ENCODE measurements at places on chromosomes 7 and 10. TPM values are rescaled to one million over a fixed set of nuclear protein-coding genes. Genes with fewer than 3 reads are reported as not detected.

DNA sequence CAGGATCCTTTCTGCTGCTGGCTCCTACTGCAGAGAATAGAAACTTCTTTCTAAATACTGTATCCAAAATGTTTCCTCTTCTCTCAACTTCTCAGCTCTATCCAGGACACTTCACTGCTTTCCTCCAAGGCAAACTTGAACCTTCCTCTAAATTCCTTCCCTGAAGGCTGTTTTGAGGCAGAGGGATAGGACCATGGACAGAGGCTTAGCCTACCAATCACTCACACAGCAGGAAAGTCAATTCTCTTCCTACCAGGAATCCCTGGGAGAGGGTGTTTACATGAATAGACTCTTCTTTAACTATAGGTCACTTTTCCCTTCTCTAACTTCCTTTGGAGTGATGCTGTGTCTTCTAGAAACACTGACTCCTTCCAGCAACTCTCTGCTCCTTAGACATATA is 115.6 kb upstream of the MKLN1 start:
- no peaks in the 10 kb centered on the region for H3K36me3 ChIP-seq
- no peaks in the 10 kb centered on the region for H3K27me3 ChIP-seq
- no peak overlapping the region for H3K4me3 ChIP-seq
- no peaks in the 10 kb centered on the region for H3K4me1 ChIP-seq
- no peak for DNase-seq
- no peak overlapping the region for H3K27ac ChIP-seq

DNA sequence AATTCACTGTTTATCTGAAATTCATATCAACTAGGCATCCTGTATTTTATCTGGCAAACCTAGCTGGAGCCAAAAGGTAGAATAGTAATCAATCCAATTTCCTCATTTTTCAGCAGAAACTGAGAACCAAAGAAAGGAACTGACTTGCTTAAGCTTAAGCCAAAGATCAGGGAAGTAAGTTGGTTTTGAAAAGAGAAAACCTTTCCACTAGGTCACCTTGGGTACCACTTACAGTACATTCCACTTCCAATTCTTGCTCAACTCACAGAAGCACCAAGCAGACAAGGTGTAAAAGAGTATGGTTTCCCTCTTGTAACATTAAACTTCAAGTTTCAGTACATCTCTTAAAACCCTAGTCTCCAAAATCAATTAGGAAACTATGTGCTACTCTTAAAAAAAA is 79.6 kb downstream of the ZFAND4 start:
- H3K27me3 ChIP-seq = no peaks in the 10 kb centered on the region
- peak overlapping the region; percentile 91 for H3K4me3 ChIP-seq
- peaks cover 14% of the 10 kb centered on the region for H3K4me1 ChIP-seq
- peaks cover 14% of the 10 kb centered on the region for H3K36me3 ChIP-seq

DNA sequence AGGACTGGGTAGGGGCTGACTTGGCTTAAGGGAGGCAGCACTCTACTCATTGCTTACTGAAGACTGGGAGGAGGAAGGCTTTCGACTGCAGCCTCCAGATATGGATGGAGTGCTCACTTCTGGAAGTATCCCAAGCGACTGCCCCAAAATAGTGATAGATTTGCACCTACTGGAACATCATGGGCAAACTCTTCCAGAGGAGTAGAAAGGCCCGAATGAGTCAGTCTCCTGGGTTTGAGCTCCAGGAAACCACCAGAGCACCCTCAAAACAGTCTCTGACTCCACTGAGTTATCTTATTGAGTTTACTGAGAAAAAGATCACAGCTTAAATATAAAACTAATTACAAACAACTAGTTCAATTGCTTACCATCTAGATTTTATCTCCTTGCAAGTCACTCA is 37.2 kb upstream of the PDLIM1 start:
- H3K27me3 ChIP-seq = no peaks in the 10 kb centered on the region
- H3K4me3 ChIP-seq = no peak overlapping the region
- H3K36me3 ChIP-seq = no peaks in the 10 kb centered on the region
- H3K4me1 ChIP-seq = peaks cover 6% of the 10 kb centered on the region
- no peak for DNase-seq
- H3K27ac ChIP-seq = no peak overlapping the region

CASP2 gene
- total RNA-seq = 56.5 TPM

WNT8B gene
- 0.60 TPM for total RNA-seq

DNA sequence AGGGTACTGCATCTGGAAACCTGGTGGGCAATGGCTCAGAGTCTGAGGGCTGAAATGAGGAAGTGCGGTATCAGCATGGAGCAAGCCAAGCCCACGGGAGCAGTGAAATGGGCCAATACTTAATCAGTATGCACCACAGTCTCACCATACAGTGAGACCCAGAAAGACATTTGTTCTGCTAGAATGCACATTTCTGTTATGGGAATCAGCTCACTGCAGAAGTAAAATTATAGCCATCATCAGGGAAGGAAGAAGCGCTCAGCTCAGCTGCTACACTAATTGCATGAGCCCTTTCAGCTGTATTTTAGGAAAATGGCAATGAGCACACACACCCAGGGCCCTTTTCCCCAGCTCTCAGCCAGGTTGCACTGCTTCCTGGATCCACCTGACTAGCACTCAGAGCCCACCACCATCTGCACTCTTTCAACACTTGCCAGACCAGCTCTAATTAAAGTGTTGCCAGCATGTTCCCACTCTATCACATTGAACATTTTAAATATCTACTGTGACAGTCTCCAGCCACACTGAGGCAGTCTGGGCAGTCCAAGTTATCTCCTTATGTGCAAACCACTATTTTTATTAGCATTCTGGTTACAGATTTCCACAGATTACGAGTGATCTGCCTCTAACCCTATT is 44.2 kb upstream of the PIK3AP1 start:
- no peaks in the 10 kb centered on the region for H3K36me3 ChIP-seq
- H3K4me3 ChIP-seq = no peak overlapping the region
- H3K27ac ChIP-seq = no peak overlapping the region
- H3K27me3 ChIP-seq = peaks cover 14% of the 10 kb centered on the region
- H3K4me1 ChIP-seq = no peaks in the 10 kb centered on the region

FAM131B gene
- 6.1 TPM for total RNA-seq

DNA sequence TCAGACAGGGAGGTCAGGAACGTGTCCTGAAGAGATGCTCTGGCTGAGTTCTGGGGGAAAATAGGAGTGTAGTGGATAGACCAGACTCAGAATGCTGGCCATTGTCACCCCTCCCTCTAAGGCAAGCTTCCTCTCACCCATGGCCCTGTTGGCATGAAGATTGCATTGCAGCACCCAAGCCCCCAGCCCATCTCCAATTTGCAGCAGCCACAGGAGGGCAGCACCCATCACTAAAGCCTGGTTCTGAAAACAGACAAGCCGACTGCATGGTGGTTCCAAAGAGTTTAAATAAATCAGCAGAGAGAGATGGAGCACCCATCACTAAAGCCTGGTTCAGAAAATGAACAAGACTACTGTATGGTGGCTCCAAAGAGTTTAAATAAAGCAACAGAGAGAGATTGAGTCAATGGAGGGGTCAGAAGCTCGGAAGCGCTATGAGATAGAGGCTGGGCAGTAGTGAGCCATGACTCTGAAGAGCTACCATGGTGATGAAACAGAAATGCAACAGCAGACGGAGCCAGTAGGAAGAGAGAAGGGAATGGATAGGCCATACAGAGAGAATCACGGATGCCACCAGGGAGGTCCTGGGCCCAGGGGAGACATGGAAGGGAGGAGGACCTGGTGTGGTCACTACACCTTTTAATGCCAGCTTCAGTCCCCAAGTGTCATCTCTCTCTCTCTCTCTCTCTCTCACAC is 237.9 kb upstream of the MYO3A start:
- peaks cover 16% of the 10 kb centered on the region for H3K4me1 ChIP-seq
- H3K27me3 ChIP-seq = no peaks in the 10 kb centered on the region
- no peak overlapping the region for H3K4me3 ChIP-seq
- no peaks in the 10 kb centered on the region for H3K36me3 ChIP-seq
- H3K27ac ChIP-seq = no peak overlapping the region

GRCh38 chr7:92836489-92836999 is at the start of gene CDK6:
Gene CDK6 (minus strand): TSS chr7:92836573. CDS start chr7:92833323, 3,250 bp downstream.
- peak; percentile 74 for DNase-seq
- H3K36me3 ChIP-seq = no peaks in the 10 kb centered on the region
- H3K4me3 ChIP-seq = peak within 1 kb of the TSS; percentile 91
- peak within 1 kb of the TSS; percentile 99 for H3K27ac ChIP-seq
- H3K4me1 ChIP-seq = peaks cover 26% of the 10 kb centered on the region
- H3K27me3 ChIP-seq = no peaks in the 10 kb centered on the region

TUBAL3 gene
- 0.22 TPM for total RNA-seq

DNA sequence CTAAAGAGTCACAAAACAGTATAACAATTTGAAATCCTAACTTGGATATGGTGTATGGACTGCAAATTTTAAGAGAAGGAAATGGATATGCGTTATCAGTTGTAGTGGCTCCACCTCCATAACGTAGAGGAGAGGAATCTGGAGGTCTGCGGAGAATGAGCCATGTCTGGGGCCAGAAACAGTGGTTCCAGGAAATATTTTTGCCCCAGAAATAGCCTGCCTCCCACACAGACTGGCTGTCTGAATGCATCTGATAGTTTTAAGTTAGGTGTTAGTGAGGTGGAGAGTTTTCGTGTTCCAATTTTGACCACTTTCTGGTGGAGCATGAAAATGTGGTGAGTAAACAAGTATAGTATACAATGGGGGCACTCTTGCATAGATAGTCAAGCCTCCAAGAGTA is 1.6 kb downstream of the PHTF2 start:
- H3K27me3 ChIP-seq = no peaks in the 10 kb centered on the region
- H3K27ac ChIP-seq = peak overlapping the region; percentile 96
- H3K4me1 ChIP-seq = peaks cover 34% of the 10 kb centered on the region

JAKMIP3 gene
- total RNA-seq = 1.3 TPM

PILRA gene
- 6.1 TPM for total RNA-seq

- H3K27me3 ChIP-seq = no peaks in the 10 kb centered on the region
- no peaks in the 10 kb centered on the region for H3K36me3 ChIP-seq
- DNase-seq = no peak
- no peak overlapping the region for H3K27ac ChIP-seq
- H3K4me1 ChIP-seq = no peaks in the 10 kb centered on the region
These were observed 51.1 kb downstream of the YKT6 start for GRCh38 chr7:44251881-44252280.

DNA sequence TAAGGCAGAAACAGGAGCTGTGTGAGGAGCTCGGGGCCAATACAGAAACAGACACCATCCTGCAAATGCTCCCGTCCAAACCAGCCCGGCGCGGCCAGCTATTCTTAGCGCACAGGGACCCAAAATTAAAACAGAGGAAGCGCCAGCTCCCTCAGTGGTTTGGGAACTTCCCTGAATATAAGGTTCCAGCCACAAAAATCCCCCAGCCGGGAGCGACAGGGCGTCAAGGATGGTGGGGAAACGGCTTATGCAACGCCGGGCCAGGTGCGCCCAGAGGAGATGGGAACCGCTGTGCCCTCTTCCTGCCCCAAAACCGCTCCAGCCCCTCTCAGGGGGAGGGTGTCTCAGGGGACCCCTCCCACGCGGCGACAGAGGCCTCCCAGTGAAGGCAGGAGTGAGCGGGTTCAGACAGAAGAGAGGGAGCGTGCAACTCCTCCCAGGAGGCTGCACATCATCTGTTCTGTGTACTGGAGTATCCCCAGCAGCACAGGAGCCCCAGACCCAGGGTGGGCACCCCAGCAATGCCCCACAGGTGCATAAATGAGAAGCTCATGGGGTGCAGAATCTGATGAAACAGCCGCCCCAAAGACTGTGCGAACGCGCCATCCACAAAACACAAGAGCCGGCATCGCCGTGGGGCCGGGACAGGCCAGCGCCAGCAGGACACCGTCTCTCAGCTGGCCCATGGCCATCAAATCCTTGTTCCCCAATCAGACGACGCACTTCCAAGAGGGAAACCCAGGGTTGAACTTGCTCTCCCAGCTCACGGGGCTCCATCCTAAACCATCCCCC is 73.9 kb upstream of the PDGFA start:
- peaks cover 25% of the 10 kb centered on the region for H3K4me1 ChIP-seq
- DNase-seq = no peak
- H3K27ac ChIP-seq = no peak overlapping the region
- H3K36me3 ChIP-seq = peaks cover 15% of the 10 kb centered on the region
- H3K27me3 ChIP-seq = no peaks in the 10 kb centered on the region
- H3K4me3 ChIP-seq = no peak overlapping the region

GRID2IP gene
- 1.4 TPM for total RNA-seq

GRCh38 chr7:110017405-110017804 is 1073.5 kb upstream of the LRRN3 start:
- peaks cover 7% of the 10 kb centered on the region for H3K36me3 ChIP-seq
- no peak overlapping the region for H3K4me3 ChIP-seq
- H3K4me1 ChIP-seq = no peaks in the 10 kb centered on the region
- no peaks in the 10 kb centered on the region for H3K27me3 ChIP-seq
- DNase-seq = no peak

WAC gene
- 139 TPM for total RNA-seq

ECHDC3 gene
- total RNA-seq = 5.7 TPM

GRCh38 chr10:96074776-96075175 is 31.4 kb downstream of the CCNJ start:
- H3K27ac ChIP-seq = no peak overlapping the region
- H3K4me1 ChIP-seq = no peaks in the 10 kb centered on the region

- no peak overlapping the region for H3K4me3 ChIP-seq
- no peaks in the 10 kb centered on the region for H3K4me1 ChIP-seq
- H3K27ac ChIP-seq = no peak overlapping the region
- no peaks in the 10 kb centered on the region for H3K36me3 ChIP-seq
- no peaks in the 10 kb centered on the region for H3K27me3 ChIP-seq
- no peak for DNase-seq
These were observed 49.9 kb upstream of the EXOC4 start for GRCh38 chr7:133202942-133203341.

NPC1L1 gene
- 0.20 TPM for total RNA-seq

DRGX gene
- total RNA-seq = not detected

DNA sequence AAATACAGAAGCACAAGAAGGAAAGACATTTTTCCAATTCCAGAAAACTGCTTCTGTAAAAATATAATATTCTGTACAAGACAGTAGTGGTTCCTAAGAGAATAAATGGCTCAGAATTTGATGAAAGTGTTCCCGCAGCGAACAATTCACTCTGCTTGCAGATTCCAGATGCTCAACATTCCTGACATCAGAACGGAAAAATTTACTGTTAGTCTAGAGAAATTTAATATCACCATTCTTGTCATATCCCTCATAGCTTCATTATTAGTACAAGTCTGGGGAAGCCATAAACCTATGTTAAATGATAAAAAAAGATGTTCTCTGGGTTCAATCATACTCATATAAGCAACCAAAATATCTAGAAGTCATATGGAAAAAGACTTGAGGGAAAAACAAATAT is 83.6 kb downstream of the MPP7 start:
- peaks cover 38% of the 10 kb centered on the region for H3K4me1 ChIP-seq
- no peak for DNase-seq
- no peak overlapping the region for H3K27ac ChIP-seq

- no peaks in the 10 kb centered on the region for H3K36me3 ChIP-seq
- no peaks in the 10 kb centered on the region for H3K27me3 ChIP-seq
- no peak for DNase-seq
- H3K4me3 ChIP-seq = no peak overlapping the region
- peaks cover 6% of the 10 kb centered on the region for H3K4me1 ChIP-seq
- peak overlapping the region; percentile 37 for H3K27ac ChIP-seq
These were observed 104.5 kb downstream of the SH3PXD2A start for GRCh38 chr10:103750836-103751235.

- peaks cover 10% of the 10 kb centered on the region for H3K27me3 ChIP-seq
- no peak for DNase-seq
- H3K36me3 ChIP-seq = no peaks in the 10 kb centered on the region
- no peak overlapping the region for H3K4me3 ChIP-seq
- no peaks in the 10 kb centered on the region for H3K4me1 ChIP-seq
These were observed 264.2 kb upstream of the SLC26A5 start for GRCh38 chr7:103710247-103710646.

SEMA3E gene
- total RNA-seq = 0.81 TPM

MYPN gene
- not detected for total RNA-seq
